Stomach (tissue), 19 donors: ENCODE measurements at places on chromosomes 6 and 20. TPM values are rescaled to one million over a fixed set of nuclear protein-coding genes. Genes with fewer than 3 reads are reported as not detected.

GRCh38 chr6:11065436-11066202 lies 21.5 kb upstream of the ELOVL2 start:
- no peak for DNase-seq

DNA sequence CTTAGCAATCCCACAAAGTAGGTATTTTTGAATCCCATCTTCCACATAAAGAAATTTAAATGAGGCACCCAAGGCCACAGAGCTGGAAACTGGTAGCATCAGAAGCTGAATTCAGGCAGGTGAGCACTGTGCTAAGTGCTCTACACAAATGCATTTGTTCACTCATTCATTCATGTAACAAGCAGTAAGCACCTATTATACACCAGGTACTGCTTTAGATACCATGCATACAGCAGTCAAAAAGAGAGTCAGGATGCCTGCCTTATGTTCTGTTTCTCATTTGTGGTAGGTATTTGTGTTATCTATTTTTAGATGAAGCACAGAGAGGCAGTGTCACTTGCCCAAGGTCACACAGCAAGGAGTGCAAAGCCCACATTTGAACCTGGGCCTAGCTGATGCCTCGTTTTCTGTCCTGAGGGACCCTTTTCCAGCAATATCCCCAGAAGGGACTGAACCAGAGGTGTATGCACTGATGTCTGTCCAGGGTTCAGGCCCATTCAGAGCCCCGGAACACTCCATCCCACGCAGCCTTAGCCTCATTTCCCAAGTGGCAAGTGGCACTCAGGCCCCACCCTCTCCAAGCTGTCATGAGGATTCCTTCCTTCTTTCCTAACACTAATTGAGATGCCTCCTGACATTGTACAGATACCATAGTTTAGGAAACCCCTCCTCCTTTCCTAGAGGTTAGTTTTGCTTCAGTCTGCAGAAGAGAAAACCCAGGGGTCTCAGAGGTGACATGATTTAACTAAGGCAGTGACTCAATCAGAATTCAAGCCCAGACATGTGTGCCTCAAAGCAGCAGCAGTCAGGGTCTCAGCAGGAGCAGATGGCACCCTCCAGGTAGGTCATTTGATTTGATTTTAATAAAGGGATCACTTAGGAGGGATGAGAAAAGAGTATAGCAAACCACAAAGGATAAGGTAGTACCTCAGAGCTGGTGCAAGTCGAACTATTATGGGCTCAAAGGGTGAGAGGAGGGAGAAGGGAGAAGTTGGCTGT lies 61.2 kb upstream of the SIRPA start:
- DNase-seq = no peak

Gene BFSP1
- 7.1 TPM for total RNA-seq

- no peak for DNase-seq
Observed at GRCh38 chr6:3794092-3794491, 42.6 kb upstream of the PXDC1 start.

- DNase-seq = no peak
Observed at GRCh38 chr20:45420125-45420524, 4.2 kb downstream of the PIGT start.

Gene SMLR1
- total RNA-seq = not detected

DNA sequence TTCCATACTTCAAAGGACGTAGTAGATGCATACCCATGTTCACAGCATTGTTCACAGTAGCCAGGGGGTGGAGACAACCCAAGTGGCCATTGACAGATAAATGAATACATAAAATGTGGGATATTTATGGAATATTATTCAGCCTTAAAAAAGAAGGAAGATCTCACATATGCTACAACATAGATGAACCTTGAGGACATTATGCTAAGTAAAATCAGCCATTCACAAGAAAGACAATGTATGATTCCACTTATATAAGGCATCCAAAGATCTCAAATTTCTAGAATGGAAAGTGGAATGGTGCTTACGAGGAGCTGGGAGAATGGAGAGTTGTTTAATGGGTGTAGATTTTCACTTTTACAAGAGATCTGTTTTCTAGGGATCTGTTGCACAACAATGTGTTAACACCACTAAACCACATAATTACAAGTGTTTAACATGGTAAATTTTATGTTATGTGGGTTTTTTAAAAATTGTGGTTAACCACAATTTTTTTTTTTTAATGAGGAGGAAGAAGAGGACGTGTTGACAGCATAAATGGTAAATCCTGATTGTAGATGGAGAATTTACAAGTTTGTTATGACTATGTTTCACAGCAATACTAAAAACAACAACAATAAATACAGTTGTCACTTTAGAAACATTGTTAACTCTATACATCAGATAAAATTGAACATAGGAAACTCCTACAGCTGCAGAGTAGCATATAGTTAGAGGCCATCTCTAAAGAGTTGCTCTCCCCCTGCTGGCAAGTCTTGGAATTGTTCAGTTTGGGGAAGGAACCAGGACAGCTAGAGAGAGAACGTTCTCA lies 41.6 kb downstream of the CCN2 start:
- DNase-seq = peak; percentile 87

DNA sequence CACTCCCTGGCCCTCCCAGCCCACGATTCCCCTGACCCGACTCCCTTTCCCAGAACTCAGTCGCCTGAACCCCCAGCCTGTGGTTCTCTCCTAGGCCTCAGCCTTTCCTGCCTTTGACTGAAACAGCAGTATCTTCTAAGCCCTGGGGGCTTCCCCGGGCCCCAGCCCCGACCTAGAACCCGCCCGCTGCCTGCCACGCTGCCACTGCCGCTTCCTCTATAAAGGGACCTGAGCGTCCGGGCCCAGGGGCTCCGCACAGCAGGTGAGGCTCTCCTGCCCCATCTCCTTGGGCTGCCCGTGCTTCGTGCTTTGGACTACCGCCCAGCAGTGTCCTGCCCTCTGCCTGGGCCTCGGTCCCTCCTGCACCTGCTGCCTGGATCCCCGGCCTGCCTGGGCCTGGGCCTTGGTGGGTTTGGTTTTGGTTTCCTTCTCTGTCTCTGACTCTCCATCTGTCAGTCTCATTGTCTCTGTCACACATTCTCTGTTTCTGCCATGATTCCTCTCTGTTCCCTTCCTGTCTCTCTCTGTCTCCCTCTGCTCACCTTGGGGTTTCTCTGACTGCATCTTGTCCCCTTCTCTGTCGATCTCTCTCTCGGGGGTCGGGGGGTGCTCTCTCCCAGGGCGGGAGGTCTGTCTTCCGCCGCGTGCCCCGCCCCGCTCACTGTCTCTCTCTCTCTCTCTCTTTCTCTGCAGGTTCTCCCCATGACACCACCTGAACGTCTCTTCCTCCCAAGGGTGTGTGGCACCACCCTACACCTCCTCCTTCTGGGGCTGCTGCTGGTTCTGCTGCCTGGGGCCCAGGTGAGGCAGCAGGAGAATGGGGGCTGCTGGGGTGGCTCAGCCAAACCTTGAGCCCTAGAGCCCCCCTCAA lies at the start of gene LTA:
Gene LTA, plus strand, starts transcription at position 249 of the 871 bp plus-strand sequence. Its CDS starts 454 bp downstream, at position 703.
- DNase-seq = peak; percentile 43

DNA sequence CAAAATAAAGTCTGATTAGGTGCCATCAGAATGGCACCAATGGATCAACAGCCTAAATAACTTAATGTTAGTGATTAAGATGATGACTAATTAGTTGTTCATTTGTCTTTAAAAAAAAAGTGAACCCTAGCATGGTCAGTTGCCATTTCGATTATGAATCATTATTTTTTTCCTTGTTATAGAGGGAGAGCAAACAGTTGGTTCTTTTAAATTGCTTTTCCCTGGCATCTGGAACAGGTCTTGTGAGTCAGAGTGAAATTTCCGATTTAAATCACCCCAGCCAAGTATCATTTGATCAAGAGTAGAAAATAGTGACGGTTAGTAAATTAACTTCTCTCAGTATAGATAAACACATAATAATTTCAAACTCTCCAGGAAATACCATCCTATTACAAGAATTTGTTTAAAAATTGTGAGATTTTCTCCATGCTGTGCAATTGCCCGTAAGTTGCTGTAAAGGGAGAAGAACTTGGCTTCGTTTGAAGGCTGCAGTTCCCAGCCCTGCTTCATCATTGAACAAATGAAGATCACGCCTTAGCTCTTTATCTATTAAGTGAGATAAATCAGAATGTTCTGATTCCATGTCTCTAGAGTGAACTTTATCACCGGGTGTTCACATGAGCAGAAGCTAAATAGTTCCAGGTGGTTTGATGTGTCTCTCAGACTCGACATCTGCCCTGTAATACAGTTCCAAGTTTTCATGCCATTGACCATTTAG lies 741.3 kb downstream of the DOK5 start:
- no peak for DNase-seq

Gene TAPBP
- total RNA-seq = 50.5 TPM

DNA sequence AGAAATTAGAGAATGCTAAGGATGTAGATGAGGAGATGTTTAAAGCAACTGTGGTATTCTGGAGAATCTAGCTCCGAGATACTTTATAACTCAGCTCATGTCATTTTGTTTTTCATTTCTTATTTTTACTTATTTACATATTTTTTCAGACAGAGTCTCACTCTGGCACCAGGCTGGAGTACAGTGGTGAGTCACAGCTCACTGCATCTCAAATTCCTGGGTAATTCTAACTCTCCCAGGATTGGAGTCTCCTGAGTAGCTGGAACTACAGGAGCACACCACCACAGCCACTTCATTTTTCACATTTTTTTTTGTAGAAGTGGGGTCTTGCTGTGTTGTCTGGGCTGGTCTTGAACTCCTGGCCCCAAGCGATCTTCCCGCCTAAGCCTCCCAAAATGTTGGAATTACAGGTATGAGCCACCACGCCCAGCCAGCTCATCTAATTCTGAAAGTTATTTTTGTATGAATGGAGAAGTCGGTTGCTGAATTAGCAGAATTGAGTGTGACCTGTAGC lies 94.3 kb upstream of the FAM8A1 start:
- DNase-seq = no peak

DNA sequence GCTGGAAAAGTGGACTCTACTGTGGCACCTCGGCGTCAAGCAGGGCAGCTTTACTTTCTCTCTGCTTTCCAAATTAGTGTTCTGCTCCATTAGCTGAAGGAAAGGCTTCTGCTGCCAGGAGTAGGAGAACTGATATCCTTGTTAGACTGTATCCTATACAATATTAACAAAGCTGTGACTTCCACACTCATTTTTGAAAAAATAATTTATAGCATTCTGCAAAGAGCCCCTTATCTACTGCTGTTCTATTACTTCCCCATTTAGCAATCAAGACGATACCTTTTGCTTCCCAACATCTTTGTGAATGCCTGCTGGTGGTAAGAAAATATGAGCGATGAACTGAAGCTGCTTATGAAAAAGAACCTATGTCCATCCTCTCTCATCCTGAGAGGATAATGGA lies 151.1 kb downstream of the UBE3D start:
- no peak for DNase-seq

- no peak for DNase-seq
Observed at GRCh38 chr6:984031-984430, 291.1 kb upstream of the EXOC2 start.

Gene KCNQ5
- total RNA-seq = not detected

- DNase-seq = no peak
Observed at GRCh38 chr6:141309295-141309694, 823.4 kb upstream of the GJE1 start.

DNA sequence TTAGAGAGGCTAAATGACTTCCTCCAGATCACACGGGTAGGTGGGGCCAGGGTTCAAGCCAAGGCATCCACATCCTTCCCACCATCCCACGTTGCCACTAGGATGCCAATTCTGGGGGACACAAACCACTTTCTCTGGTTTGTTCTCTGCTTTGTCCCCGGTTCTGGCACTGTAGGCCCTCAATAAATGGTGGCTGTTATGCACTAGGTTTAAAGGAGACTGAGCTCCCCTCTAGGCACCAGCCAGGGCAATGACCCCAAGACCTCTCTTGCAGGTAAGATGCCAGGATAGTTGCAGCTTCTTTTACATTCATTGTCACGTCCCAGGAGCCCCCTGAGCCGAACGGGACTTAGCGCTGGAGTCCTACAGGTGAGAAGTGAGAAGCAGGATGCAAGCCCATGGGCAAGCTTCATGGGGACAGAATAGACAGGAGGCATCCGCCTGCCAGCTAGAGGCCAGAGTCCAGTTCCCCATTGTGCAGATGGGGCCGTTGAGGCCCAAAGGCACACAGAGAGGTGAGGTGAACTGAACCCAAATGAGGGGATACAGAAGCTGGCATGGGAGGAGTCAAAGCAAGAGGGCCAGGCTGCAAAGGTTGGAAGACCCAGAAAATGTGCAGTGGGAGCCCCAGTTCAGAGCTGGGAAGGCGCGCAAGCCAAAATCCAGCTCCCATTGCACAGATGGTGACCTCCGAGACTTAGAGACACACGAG lies 677 bp downstream of the PXMP4 start:
- no peak for DNase-seq

Gene SLC35D3
- total RNA-seq = not detected

- no peak for DNase-seq
Observed at GRCh38 chr20:60921022-60921622, 330.9 kb upstream of the CDH4 start.

Gene ENPP1
- 18.4 TPM for total RNA-seq

- no peak for DNase-seq
Observed at GRCh38 chr6:105359419-105360370, 43.2 kb downstream of the PREP start.

GRCh38 chr6:88728756-88729155 lies 234.7 kb downstream of the RNGTT start:
- DNase-seq = no peak

Gene TRDN
- not detected for total RNA-seq

Gene EDN1
- 0.58 TPM for total RNA-seq
